DMS79 treated with DMSO at 0.1 percent for 48 hours (cell line): ENCODE measurements at places on chromosomes 6 and 20.

DNA sequence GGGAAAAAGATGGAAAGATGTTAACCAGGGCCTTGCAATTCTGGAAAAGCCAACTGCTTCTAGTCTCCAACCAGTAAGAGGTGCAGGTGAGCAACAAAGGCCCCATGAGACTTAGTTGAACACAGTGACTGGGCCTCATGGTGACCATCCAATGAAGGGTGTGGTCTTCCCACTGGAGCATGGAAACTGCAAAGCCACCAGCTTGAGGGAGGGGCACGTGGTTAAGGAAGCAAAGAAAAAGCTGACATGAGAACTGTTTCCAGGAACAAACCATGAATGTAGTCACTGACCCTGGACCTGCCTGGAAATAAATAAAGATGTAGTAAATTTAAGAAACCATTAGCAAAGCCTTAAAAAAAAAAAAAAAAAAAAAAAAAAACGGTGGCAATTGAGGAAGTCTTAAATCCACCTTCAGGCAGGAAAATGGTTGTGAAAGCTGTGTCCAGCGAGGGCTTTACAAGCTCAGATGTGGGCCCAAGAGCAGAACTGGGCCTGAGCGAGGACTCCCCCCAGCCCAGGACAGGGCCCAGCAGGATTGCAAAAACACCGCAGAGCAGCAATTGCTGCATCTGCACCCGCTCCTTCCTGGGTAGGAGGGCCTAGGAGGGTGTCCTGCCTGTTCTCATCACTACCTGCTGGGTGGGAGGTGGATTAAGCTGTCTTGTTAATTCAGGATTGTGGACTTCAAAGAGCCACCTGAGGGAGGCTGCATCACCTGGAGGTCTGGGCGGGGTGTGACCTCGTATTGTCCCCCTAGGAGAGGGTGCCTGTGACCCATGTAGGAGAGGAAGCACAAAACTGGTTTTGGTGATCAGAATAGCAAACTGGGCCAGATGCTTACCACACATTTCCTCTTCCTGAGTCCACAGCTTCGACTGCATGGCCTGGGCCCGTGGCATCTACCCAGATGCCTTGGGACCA, 10.3 kb downstream of the GFRA4 start:
- DNase-seq: peak; percentile 43

DNA sequence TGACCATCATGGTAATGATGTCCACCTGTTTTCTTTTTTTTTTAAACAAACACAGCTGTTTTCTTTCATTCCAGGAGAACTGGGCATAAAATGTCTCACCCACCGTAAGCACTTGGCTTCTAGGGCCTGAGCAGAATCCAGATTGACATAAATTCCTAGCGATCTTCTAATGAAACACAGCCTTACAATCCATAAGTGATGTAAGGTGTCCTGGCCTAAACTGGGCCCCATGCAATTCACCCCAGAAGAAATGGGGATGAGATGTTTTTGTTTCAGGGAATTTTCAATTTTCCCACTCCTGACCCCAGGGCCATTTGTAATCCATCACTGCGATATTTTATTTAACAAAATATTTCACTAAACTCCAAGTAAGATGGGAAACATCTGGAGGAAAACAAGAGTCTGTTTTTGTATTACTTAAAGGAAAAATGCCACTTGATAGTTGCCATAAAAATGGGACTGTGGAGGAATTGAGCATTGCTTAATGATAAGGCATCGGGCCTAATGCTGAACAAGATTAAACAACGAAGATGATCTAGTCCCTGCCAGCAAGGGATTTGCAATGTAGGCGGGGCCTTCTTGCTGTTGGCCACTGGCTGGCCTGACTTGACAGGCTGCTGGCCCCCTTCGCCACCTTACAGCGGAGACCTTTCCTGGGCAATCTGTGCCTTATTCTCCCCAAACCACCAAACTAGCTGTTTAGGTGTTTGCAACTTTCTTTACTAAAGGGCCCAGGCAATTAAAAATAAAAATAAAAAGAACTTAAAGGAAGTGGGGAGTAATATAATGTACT, 183.7 kb downstream of the CD109 start:
- DNase-seq: no peak

DNA sequence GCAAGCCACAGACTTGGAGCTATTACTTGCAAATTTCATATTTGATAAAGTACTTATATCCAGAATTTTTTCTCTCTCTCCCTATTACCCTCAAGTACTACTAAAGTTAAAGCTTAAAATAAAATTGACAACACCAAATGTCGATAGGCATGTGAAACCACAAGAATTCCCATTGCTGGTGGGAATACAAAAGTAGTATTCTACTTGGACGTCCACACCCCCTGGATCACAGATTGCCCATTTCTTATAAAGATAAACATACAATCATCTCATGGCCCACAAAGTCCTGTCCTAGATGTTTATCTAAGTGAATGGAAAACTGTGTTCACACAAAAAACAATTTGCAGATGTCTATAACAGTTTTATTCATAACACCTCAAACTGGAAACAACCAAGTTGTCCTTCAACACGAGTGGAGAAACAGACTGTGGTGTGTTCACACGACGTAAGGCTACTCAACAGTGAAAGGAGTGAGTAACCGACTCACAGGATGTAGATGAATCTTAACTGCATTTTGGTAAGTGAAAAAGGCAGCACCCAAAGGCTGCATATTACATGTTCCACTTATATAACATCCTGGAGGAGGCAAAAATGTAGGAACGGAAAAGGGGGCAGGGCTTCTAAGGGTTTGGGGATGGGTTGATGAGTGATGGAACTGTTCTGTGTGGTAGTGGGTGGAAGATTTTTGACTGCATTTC, 297.4 kb downstream of the THBS2 start:
- DNase-seq: no peak

DNA sequence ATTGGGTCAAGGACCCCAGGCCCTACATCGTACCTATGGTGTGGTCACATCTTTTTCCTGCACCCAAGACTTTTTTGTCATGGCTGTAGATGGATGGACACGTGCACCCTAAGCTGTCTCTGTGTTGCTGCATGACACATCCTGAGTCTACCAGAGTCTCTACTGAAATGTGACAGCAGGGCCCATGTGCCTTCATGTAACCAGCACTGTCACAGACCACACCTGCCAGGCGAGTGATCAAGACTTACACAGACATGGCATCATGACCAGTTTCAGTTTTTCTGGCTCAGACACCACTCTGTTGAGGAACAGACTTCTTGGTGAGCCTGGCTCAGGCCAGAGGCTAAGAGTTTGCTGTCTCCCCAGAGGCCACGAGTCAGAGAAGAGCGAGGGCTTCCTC, 7.6 kb downstream of the PRND start:
- DNase-seq: no peak

DNA sequence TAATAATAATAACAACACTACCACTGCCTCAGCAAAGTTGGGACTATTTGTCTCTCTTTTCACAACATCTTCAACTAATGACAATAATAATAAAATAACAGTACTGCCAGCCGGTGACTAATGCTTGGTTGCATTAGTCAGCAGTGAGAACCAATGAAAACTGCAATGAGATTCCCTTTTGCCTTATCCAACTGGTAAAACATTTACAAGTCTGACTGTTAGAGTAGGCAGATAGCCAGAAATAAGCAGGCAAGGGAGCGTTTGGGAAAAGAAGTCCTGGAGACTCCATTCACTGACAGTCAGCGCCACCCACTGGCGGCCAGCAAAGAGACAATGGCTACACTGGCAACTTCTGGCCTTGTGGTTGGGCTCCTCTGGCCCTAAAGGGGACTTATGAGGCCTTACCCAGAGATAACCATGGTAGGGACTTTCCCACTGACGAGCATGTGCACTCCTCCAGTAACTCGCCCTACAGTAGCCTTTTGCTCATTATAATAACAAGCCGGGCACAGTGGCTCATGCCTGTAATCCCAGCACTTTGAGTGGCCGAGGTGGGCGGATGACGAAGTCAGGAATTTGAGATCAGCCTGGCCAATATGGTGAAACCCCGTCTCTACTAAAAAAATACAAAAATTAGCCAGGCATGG, 3.4 kb upstream of the NSFL1C start:
- DNase-seq: peak; percentile 41

- DNase-seq: no peak
These were observed 4.5 kb upstream of the RAB44 start for GRCh38 chr6:36692861-36693702.

DNA sequence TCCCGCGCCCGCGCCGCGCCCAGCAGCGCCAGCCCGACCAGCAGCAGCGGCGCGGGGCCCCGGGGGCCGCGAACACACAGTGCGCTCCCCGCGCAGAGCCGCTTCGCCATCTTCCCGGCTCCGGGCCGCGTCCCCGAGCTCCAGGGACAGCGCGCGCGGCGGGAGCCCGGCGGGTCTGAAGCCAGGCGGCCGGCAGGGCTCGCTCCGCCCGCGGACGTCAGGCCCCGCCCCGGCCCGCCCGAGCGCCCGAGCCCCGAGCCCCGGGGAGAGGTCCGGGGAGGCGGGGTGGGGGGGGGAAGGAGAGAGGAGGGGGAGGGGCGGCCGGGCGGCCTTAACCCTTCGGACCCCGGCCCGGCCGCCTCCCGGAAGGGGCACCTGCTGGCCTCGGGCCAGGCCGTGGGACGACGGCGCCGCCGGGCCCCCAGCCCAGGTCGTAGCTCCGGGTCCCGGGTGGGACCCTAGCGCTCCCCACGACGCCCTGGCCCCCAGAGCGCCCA, at the start of gene LAMA5:
Gene LAMA5, minus strand, starts transcription at position 177 of the 497 bp plus-strand sequence. Its CDS starts 67 bp downstream, at position 110.
- DNase-seq: no peak

DNA sequence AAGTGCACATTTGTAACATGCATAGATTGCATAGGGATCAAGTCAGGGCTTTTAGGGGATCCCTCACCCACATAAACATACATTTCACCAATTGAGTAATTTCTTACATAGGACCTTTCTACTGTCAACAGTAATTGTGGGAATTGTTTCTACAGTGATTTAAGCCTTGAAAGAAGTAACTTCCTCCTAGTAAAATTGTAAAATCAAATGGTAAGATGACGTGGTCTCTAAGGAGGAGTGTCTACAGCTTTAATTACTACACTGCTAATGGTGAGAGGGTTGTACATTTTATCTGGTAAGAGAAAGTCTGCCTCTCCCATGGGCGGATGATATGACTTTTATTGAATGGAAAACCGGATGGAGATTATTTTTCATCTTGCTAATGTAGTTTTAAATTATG, 98.0 kb downstream of the RPP40 start:
- no peak for DNase-seq

DNA sequence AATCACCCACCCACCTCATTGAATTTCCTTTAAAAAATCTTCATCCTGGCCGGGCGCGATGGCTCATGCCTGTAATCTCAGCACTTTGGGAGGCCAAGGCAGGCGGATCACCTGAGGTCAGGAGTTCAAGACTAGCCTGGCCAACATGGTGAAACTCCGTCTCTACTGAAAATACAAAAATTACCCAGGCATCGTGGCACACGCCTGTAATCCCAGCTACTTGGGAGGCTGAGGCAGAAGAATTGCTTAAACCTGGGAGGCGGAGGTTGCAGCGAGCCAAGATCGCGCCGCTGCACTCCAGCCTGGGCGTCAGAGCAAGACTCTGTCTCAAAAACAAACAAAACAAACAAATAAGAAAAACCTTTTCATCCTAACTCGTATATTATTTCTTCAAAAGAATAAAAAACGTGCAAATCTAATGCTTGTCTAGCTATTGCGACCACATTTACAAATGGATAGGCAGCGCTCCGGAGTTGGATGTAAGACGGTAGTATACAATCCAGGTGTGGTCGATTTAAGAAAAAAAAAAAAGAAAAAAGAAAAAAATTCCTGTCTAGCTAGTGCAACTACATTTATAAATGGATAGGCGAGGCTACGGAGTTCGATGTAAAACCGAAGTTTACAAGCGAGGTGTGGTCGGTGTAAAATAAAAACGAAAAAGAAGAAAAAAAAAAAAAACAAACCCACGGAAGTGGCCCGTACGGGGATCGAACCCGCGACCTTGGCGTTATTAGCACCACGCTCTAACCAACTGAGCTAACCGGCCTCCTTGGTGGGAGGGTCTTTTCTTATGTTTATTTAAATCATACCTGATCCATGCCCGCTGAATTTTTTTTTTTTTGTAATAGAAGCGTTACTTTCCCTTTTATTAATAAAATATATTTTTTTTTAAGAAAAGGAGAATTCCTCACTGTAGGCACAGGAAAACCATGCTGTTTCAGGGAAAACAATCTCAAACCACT, 70.7 kb upstream of the PRSS16 start:
- DNase-seq: peak; percentile 32

DNA sequence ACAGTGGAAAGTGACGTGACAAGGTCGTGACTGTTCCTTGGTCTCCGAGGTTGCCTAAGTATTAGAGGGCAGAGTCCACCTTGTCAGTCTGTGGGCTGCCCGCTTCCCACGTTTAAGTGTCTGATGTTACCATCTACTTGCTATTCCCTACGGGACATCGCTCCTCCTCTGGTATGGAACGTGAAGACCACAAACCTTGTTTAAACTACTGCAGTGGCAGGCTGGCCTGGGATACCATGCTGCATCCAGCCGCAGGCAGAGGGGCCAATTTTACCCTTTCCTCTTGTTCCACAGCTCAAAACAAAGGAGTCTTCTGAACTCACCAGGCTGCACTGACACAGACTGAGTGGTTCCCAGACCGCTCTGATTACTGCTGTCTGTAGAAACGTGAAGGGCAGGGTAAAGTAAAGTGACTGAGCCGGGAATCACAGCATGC, 275.9 kb downstream of the FOXC1 start:
- no peak for DNase-seq
